T-helper 17 cell (primary cell): ENCODE measurements at places on chromosomes 7 and 10.

DNA sequence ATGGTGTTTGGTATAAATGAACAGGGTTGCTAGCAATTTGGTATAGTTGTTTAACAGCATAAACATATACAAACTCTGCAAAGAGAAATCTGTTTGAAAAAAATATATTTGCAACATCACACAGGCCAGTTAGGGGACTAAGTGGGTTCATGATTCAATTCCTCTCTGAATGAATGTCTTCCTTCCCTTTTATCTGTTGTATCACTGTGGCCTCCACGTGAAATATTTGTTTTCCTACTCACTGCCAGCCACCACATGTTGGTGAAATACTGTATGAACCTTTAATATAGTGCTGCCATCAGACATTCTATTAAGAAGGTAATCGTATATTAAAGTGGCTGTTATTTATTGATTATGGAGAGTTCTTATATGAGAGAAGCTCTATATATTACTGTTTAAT is 157.0 kb downstream of the ARID5B start:
- DNase-seq = no peak
- no peak overlapping the region for H3K4me3 ChIP-seq
- H3K36me3 ChIP-seq = peaks cover 9% of the 10 kb centered on the region
- H3K27ac ChIP-seq = no peak overlapping the region
- no peaks in the 10 kb centered on the region for H3K27me3 ChIP-seq

- H3K4me3 ChIP-seq = no peak overlapping the region
- H3K36me3 ChIP-seq = peaks cover 3% of the 10 kb centered on the region
- no peaks in the 10 kb centered on the region for H3K4me1 ChIP-seq
- peaks cover 9% of the 10 kb centered on the region for H3K27me3 ChIP-seq
- H3K27ac ChIP-seq = no peak overlapping the region
- no peak for DNase-seq
Observed at GRCh38 chr7:22651036-22651435, 76.0 kb upstream of the IL6 start.

DNA sequence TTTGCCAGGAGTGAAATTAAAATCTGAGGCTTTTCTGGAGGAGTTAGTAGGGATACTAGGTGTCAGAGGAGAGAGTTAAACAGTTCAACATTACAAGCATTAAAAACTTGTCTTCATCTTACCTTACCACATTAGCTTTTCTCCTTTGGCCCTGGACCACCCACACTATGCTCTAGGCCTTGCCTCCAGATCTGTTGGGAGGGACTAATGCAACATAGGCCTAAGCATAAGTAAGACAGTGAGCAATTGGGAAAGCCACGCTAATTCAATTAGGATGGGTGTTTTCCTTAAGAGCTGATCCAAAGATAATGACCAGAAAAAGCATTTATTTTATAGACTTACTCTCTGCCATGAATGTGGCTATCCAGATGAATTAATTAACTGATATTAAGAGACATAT is 158.9 kb downstream of the ELMO1 start:
- DNase-seq = no peak
- H3K27ac ChIP-seq = peak overlapping the region; percentile 51
- no peak overlapping the region for H3K4me3 ChIP-seq

DNA sequence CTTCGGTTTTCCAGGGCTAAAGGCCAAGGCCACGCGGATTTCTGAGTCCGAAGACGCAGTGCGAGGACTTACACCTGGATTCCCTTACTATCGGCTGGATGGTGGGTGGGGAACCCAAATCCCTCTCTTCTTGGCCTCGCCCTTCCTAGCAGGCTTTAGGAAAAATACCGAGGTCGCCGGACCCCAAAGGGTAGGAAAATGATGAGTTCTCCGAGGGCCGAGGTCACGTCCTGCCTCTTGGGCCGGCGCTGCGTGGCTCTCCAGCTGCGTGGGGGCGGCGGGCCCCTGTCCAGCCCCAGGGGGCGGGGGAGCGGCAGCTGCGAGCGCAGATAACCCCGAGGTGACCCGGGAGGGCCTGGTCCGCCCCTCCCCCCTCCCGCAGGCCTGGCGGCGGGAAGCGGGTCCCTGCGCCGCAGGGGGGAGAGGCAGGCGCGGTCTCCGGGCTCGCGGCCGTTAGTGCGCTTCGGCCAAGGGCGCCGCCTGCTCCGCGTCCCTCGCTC is 805 bp upstream of the HMX3 start:
- peaks cover 26% of the 10 kb centered on the region for H3K4me1 ChIP-seq
- peak overlapping the region; percentile 69 for H3K4me3 ChIP-seq
- H3K27me3 ChIP-seq = peaks cover 79% of the 10 kb centered on the region
- peak overlapping the region; percentile 67 for H3K27ac ChIP-seq

GRCh38 chr7:158676171-158676840 is 28.3 kb downstream of the NCAPG2 start:
- no peak overlapping the region for H3K4me3 ChIP-seq
- no peaks in the 10 kb centered on the region for H3K27me3 ChIP-seq
- peaks cover 15% of the 10 kb centered on the region for H3K36me3 ChIP-seq
- no peak for DNase-seq
- peaks cover 17% of the 10 kb centered on the region for H3K4me1 ChIP-seq
